CD8-positive, alpha-beta memory T cell (primary cell): ENCODE measurements at places on chromosomes 16 and 17. TPM values are rescaled to one million over a fixed set of nuclear protein-coding genes. Genes with fewer than 3 reads are reported as not detected.
A peak's percentile ranks its signal among the peaks of the same experiment; 100 is the strongest.

GRCh38 chr17:67180275-67180674, 64.7 kb downstream of the HELZ start:
- no peak overlapping the region for H3K27ac ChIP-seq
- peaks cover 9% of the 10 kb centered on the region for H3K36me3 ChIP-seq
- DNase-seq, result no peak
- H3K4me3 ChIP-seq, result no peak overlapping the region

DNA sequence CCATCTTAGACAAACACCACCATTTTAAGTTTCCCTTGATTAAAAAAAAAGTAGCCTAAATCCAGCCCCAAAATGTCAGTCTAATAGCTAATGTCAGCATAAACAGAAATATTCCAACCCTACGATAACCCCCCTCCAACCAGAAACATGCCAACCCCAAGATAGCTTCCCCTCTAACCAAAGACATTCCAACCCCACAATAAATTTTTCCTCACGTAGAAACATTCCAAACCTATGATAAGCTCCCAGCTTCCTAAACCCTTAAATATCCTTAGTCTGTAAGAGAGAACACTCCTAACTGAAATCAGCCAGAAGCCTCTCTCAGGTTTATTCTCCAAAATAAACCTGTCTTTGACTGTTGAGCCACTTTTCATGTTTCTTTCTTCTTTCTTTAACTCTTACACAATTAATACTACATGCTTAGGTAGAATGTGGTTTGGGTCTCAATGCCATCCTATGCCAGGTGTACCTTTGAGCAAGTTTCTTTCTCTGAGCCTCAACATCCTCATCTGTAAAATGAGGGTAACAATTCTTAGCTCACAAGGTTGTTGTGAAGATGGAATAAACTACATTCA, 10.5 kb upstream of the KRT38 start:
- no peak overlapping the region for H3K27ac ChIP-seq
- no peak for DNase-seq

- H3K36me3 ChIP-seq, result no peaks in the 10 kb centered on the region
- peaks cover 16% of the 10 kb centered on the region for H3K4me1 ChIP-seq
- DNase-seq, result no peak
- H3K27ac ChIP-seq, result peak overlapping the region; percentile 95
Observed at GRCh38 chr17:36533935-36534839, 481 bp downstream of the MYO19 start.

GRCh38 chr17:73142872-73143381, 21.9 kb upstream of the SSTR2 start:
- DNase-seq, result no peak
- H3K36me3 ChIP-seq, result no peaks in the 10 kb centered on the region
- H3K4me1 ChIP-seq, result peaks cover 12% of the 10 kb centered on the region
- no peaks in the 10 kb centered on the region for H3K27me3 ChIP-seq
- H3K27ac ChIP-seq, result no peak overlapping the region
- H3K4me3 ChIP-seq, result no peak overlapping the region

- H3K4me1 ChIP-seq, result no peaks in the 10 kb centered on the region
- H3K27ac ChIP-seq, result no peak overlapping the region
- H3K36me3 ChIP-seq, result no peaks in the 10 kb centered on the region
Observed at GRCh38 chr16:85882181-85882810, 16.7 kb upstream of the IRF8 start.

DNA sequence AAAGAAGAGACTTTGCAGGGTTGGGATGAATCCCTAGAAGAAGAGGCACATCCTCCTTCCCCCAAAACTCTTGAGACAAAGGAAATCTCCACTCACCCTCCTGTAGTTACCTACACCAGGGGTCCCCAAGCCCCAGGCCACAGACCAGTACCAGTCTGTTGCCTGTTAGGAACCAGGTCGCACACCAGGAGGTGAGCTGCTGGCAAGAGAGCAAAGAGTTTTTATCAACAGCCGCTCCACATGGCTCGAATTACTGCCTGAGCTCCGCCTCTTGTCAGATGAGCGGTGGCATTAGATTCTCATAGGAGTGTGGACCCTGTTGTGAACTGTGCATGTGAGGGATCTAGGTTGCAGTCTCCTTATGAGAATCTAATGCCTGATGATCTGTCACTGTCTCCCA, 98.9 kb downstream of the CCT6B start:
- no peaks in the 10 kb centered on the region for H3K27me3 ChIP-seq
- no peaks in the 10 kb centered on the region for H3K36me3 ChIP-seq
- no peak for DNase-seq

DNA sequence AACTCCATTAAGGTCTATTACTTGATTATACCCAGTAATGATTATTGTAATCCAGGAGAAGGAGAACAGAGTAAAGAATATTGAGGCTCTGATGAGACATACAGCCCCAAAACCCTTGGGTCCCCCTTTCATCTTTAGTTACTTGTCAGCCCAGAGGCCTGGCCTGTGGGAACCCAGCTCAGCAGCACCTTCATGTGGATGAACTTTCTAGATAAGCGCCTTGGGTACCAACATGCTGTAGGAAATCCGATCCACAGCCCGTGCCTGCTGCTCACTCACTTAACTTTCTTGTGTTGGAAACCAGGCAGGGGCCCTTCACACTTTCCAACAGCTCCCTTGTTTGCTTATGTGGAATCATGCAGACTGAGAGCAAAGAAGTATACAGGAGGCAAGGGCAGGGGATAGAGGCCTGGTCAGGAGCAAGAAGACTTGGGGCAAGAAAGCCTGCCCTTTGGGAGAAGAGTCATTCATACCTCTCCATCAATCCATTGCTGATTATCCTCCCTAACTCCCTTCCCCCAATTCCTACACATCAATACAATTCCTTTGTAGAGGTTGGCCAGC, 64.0 kb upstream of the SOX9 start:
- DNase-seq, result no peak
- H3K36me3 ChIP-seq, result no peaks in the 10 kb centered on the region
- no peaks in the 10 kb centered on the region for H3K4me1 ChIP-seq
- H3K4me3 ChIP-seq, result no peak overlapping the region

- H3K4me1 ChIP-seq, result no peaks in the 10 kb centered on the region
- no peaks in the 10 kb centered on the region for H3K36me3 ChIP-seq
- H3K4me3 ChIP-seq, result no peak overlapping the region
- no peak for DNase-seq
Observed at GRCh38 chr17:28466521-28467048, 6.9 kb upstream of the SLC13A2 start.

DNA sequence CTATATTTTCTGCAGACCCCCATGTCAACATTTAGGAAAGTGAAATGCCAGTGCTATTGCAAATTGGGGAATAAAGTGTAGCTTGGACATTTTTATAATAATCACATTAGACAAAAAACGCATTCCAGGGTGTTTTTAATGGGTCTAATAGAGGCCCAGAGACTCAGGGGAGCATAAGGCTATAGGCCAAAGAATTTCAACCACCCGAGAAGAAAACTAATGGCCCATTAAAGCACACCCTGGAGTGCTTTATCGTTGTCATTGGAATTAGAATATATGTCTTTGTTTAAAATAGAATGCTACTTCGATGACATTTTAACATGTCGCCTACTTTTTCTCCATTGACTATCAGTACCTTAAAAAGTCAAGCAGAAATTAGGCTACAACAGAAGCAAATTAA, 414.1 kb upstream of the CDH8 start:
- H3K27ac ChIP-seq, result no peak overlapping the region
- no peak overlapping the region for H3K4me3 ChIP-seq
- no peaks in the 10 kb centered on the region for H3K36me3 ChIP-seq
- no peaks in the 10 kb centered on the region for H3K4me1 ChIP-seq
- H3K27me3 ChIP-seq, result no peaks in the 10 kb centered on the region

- H3K27me3 ChIP-seq, result peaks cover 8% of the 10 kb centered on the region
- peaks cover 18% of the 10 kb centered on the region for H3K4me1 ChIP-seq
- no peak for DNase-seq
Observed at GRCh38 chr16:2959206-2959605, 4.9 kb upstream of the KREMEN2 start.

GRCh38 chr16:50280932-50281331, 14.6 kb downstream of the ADCY7 start:
- no peaks in the 10 kb centered on the region for H3K36me3 ChIP-seq
- H3K4me3 ChIP-seq, result peak overlapping the region; percentile 53
- no peak overlapping the region for H3K27ac ChIP-seq
- DNase-seq, result no peak

GRCh38 chr16:87465306-87465705, 27.5 kb downstream of the ZCCHC14 start:
- peak overlapping the region; percentile 9 for H3K4me3 ChIP-seq
- H3K27ac ChIP-seq, result peak overlapping the region; percentile 48
- H3K36me3 ChIP-seq, result no peaks in the 10 kb centered on the region
- DNase-seq, result no peak

DNA sequence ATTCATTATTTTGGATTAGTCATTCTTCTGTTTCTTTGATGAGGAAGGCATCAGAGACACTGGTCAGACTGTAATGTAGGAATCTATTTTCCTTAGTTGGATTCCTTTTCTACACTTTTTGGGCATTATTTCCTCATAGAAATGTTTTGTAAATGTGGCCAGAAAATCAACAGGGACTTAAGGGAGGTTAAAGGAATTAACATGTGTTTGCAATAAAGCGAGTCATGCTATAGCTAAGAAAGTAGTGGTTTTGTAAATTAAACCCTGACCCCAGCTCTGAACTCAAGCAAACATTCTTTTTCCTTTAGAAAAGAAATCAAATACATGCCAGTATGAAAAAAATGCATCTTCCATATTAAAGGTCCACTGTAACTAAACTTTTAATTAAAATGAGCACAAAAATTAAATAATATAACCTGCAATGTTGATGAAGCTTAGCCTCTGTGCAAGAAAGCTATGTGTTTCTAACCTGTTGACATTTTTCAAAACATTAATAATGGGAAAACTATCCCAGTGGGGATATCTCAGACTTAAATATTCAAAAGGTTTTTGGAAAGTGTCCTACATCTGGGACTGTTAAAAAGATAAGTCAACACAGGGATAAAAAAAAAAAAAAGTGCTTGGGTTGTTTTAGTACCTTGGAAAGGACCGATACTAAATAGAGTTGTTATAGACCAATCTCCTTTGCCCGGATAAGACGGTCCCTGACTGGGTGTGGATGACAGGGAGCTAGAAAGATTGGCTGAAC, 428.0 kb downstream of the CA10 start:
- DNase-seq, result no peak
- no peaks in the 10 kb centered on the region for H3K4me1 ChIP-seq
- H3K27me3 ChIP-seq, result no peaks in the 10 kb centered on the region
- H3K36me3 ChIP-seq, result no peaks in the 10 kb centered on the region
- H3K4me3 ChIP-seq, result no peak overlapping the region

GRCh38 chr16:35747658-35748455, 2288.4 kb downstream of the TP53TG3F start:
- no peak overlapping the region for H3K27ac ChIP-seq
- H3K27me3 ChIP-seq, result no peaks in the 10 kb centered on the region
- H3K36me3 ChIP-seq, result no peaks in the 10 kb centered on the region
- no peak overlapping the region for H3K4me3 ChIP-seq
- H3K4me1 ChIP-seq, result no peaks in the 10 kb centered on the region

- no peak overlapping the region for H3K27ac ChIP-seq
- no peaks in the 10 kb centered on the region for H3K36me3 ChIP-seq
- DNase-seq, result no peak
- no peaks in the 10 kb centered on the region for H3K27me3 ChIP-seq
- no peak overlapping the region for H3K4me3 ChIP-seq
Observed at GRCh38 chr17:54099221-54099620, 276.5 kb downstream of the KIF2B start.

LHX1 gene
- 0.46 TPM for total RNA-seq

KIF2B gene
- total RNA-seq, result not detected
